ENCODE measurements at places on chromosomes 2 and 18. TPM values are rescaled to one million over a fixed set of nuclear protein-coding genes. Genes with fewer than 3 reads are reported as not detected.

SLC5A7 gene
- total RNA-seq = 0.27 TPM

OSR1 gene
- 0.42 TPM for total RNA-seq

SPR gene
- 1.7 TPM for total RNA-seq

STK16 gene
- total RNA-seq = 32.2 TPM

CNPPD1 gene
- 61.5 TPM for total RNA-seq

CPO gene
- not detected for total RNA-seq

HSPE1 gene
- total RNA-seq = 83.5 TPM

RTP5 gene
- total RNA-seq = not detected

CDH20 gene
- 0.47 TPM for total RNA-seq

PARD6G gene
- 25.2 TPM for total RNA-seq

APCDD1 gene
- total RNA-seq = 171 TPM

MAL gene
- total RNA-seq = 9.0 TPM

KHK gene
- total RNA-seq = 5.3 TPM

RIT2 gene
- not detected for total RNA-seq

INO80C gene
- total RNA-seq = 38.7 TPM

ALKAL2 gene
- 1.0 TPM for total RNA-seq

PROM2 gene
- 5.4 TPM for total RNA-seq

SLC4A3 gene
- total RNA-seq = 24.4 TPM

DHRS9 gene
- total RNA-seq = not detected

VWC2L gene
- 0.15 TPM for total RNA-seq

OR6B2 gene
- not detected for total RNA-seq

PELI1 gene
- 58.2 TPM for total RNA-seq

C2orf78 gene
- total RNA-seq = not detected

NPHP1 gene
- total RNA-seq = 2.5 TPM

INPP5D gene
- 2.2 TPM for total RNA-seq

CHRNG gene
- total RNA-seq = 3.5 TPM

RFTN2 gene
- 2.5 TPM for total RNA-seq

AP1S3 gene
- 3.1 TPM for total RNA-seq

NYAP2 gene
- total RNA-seq = 0.32 TPM

MDH1B gene
- total RNA-seq = 0.98 TPM

C2orf72 gene
- total RNA-seq = 0.42 TPM

SERPINB13 gene
- not detected for total RNA-seq

TBC1D8 gene
- total RNA-seq = 14.6 TPM

POTEJ gene
- total RNA-seq = not detected

SPATA3 gene
- total RNA-seq = not detected

GPR155 gene
- total RNA-seq = 51.1 TPM

B3GNT7 gene
- 0.27 TPM for total RNA-seq

SLC5A6 gene
- 40.0 TPM for total RNA-seq

AKAIN1 gene
- total RNA-seq = 14.1 TPM

SIX3 gene
- 0.86 TPM for total RNA-seq

PRPF40A gene
- total RNA-seq = 144 TPM

NT5C1B gene
- total RNA-seq = not detected

AQP12A gene
- not detected for total RNA-seq

MERTK gene
- total RNA-seq = 2.3 TPM

TEX44 gene
- not detected for total RNA-seq

AMER3 gene
- total RNA-seq = 20.6 TPM

Measured in glutamatergic neuron (in vitro differentiated cells).